ENCODE measurements at places on chromosomes 12 and 14.
A peak's percentile ranks its signal among the peaks of the same experiment; 100 is the strongest.

GRCh38 chr12:89721291-89721987, 12.8 kb upstream of the ATP2B1 start:
- DNase-seq: peak; percentile 30

DNA sequence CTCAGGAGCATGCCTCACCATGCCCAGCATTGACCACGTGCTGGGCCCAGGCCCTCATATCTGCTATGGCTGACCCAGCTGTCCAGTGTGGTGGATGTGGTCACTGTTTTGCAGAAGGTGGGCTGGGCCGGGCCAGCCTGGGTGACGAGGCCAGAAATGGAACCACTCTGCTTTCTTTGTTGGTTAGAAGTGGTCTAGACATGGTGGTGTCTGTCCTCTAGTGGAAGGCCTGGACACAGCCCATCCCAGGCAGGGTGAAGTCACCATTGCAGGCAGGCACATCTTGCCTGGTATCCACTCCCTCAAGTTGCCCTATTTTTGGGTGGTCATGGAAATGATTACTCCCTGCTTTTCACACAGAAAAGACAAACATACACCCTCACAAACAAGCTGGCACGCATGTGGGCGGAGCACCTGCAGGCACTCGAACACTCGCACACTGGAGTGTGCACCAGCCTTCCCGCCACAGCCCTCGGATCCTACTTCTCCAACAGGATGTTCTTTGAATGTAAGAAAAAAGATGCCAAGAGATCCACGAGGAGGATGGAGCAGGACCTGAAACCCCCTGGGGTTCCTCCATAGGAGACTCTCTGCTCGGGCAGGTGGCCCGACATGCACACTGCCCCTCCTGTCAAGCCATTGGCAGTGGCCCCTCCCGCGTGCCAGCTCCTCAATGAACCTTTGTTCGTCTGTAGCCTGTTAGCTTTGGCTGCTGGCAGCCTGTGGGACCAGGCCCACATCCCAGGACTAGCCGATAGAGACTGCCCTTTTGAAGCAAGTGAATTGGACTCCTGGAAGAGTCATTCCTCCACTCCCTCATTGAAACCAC, 38.4 kb downstream of the MLXIP start:
- DNase-seq: no peak

DNA sequence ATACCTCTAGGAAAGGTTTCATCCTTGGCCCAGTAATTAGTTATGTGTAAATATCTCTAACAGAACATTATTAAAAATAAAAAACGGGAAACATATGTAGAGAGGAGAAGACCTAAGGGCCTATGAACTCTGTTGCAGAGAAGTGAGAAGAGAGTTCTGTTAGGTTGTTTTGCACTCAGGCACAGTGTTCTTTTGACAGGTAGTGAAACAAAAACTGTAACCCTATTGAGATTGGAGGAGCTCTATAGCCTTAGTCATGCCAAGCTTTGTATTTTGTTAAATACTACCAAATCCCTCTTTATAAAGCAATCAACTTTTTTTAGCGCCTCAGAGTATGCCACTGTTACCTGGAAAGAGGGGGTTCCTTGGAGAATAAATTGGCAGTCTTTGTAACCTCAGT, 77.6 kb downstream of the CNTN1 start:
- DNase-seq: no peak

DNA sequence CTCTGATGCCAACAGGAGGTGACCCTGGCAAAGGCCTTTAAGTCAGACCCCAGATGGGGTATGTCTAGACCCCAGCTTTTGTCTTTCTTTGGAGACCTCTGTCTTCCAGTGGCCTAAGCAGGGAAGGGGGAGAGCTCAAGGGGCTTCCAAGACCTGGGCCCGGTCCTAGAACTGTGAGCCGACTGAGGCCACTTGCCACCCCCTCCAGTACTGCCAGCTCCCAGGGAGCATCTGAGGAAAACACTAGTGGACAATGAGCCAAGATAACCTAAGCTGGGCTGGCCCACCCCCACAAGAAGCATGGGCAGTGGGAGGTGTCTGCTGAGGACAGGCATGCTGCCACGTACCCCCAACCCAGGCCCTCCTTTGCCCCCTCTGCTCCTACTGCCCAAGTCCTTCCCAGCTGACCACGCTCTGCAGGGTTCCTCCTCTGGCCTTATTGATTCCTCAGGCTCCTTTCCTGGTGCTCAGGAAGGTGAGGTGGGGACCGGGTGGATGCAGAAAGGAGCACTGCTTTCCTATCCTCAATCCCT, 21.1 kb downstream of the VDR start:
- DNase-seq: no peak

DNA sequence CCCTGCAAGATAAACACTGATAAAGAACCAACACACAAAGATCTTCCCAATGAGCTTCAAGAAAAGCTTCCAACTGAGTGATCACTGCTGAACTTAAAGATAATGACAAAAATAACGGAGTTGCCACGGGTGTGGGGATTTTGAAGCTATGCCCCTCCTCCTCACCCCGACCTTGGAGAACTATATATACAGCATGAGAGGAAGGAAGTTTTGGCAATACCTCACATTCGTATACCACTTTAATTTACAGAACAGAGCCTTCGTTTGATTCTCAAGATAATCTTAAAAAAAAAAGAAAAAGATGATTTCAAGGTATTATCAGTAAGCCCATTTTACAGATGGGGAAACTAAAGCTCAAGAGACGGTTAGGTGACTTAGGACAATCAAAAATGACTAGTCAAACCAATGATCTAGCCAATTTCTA, 715 bp downstream of the NEK9 start:
- no peak for DNase-seq

GRCh38 chr12:53052419-53053217, 2.8 kb downstream of the TNS2 start:
- DNase-seq: no peak

DNA sequence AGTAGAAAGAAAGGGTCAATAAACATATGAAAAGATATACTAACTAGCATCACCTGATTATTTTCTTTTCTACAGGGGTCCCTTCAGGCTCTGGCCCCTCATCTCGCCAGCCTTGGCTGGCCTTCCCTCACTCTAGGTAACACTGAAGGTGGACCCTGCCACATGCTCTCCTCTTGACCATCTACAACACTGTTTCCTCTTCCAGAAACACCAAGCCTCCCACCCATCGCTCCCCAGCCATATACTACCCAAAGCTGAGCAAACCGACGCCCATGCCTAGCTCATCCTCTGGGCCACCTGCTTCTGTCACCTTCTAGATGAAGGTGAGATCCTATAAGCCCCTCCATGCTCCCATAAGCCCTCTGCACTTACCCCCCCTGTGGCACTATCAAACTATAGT, 14.8 kb downstream of the ANAPC5 start:
- no peak for DNase-seq

DNA sequence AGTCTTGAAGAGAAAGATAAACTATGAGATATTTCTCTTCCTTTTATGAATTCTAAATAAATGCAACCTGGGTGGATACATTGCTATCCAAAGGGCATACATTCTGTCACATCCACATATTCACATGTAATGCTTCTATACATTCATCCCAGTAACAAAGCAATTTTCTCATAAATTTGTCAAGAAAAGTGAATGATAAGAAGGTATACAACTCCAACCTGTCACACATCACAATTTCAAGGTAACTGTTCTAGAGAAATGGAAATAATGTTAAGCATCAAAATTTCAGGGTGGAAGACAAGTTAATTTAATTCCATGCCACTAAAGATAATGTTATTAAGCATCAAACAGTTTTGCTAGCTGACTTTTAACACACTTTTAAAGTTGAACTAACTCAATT, 212.9 kb downstream of the SYT10 start:
- no peak for DNase-seq

DNA sequence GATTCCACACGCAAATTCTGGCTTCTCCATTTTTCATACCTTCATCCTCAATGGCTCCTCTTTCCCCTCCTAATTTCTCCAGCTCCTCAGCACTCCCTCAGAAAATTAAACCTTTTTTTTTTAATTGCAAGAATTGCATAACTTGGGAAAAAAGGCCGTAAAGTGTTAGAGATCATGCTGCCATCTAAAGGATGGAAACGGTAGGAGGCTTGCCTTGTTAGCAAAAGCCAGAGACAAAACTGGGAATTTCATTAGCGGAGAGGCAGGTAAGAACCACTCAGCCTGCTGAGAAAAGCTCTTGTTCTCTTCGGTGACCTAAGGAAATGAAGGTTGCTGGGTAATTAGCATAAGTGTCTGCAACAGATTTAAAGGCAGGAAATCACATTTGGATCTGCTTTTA, 204.3 kb downstream of the AEBP2 start:
- no peak for DNase-seq

- no peak for DNase-seq
Measured at GRCh38 chr12:111102102-111102739, 181.8 kb upstream of the MYL2 start.

- no peak for DNase-seq
Measured at GRCh38 chr12:19440916-19441315, 1.6 kb downstream of the AEBP2 start.
